ENCODE measurements at places on chromosomes 5 and 9. TPM values are rescaled to one million over a fixed set of nuclear protein-coding genes. Genes with fewer than 3 reads are reported as not detected.

DNA sequence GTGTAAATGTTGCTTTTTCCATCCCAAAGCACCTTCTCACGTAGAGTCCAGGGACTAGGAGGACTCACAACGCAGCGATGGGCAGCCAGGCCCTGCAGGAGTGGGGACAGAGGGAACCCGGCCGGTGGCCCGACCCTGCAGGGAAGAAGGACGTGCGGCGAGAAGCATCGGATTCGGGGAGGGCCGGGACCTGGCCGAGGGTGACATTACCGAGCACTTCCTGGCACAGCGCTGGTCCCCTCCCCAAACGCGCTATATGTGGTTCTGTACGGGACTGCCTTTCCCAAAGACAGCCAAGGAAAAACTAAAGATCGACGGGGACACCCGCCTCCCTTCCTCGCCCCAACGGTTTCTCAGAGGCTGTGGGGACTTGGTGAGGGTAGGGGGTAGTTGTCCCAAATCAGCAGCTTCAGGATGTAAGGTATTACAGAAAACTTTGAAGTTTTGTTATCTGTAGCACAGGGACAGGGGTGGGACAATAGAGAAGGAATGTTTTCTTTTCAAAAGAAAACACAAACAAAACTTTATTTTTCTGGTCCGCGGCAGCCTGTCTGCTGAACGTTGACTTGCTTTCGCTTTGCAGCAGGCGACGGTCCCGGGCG lies 887 bp upstream of the MAP3K1 start:
- DNase-seq = peak; percentile 71

DNA sequence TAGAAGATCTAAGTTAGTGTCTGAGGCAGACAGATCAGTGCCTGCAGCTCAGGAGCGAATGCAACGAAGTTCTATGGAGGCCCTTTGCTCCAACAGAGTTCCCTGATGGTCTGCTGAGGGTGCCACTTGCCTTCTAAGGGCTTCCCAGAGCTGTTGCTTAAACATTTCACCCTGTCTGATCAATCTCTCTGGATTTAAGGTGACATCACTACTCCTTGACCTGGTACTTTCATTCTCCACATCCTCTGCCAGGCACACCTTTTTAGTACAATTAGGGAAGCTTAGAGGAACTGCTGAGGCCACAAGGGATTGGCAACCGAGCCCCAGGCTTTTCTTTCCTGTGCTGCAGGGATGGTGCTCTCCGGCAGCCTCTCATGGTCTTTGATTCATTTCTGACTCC lies 94.2 kb upstream of the IFNK start:
- DNase-seq = no peak

GRCh38 chr9:124040935-124041816 lies 29.6 kb downstream of the LHX2 start:
- DNase-seq = peak; percentile 93

The RAB14 gene
- 12.9 TPM for polyA plus RNA-seq

The GABRA1 gene
- polyA plus RNA-seq = not detected

DNA sequence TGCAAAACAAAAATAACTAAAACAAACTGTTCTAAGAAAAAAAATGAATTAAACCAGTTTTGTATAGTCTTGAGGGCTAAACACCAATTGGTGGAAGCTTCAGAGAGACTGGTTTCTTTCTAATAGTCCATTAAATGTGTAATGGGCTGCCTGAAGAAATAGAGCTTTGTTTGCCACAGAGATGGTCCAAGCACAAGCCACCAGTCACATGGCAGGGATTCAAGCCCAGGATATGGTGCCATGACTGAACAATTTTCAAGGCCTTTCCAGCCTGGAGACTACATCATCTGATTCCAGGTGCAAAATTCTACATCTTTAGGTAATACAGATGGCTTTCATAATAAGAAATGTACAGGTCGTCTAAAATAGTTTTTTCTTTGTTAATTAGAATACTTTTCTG lies 355.3 kb downstream of the NR2F1-AS1 start:
- DNase-seq = no peak

DNA sequence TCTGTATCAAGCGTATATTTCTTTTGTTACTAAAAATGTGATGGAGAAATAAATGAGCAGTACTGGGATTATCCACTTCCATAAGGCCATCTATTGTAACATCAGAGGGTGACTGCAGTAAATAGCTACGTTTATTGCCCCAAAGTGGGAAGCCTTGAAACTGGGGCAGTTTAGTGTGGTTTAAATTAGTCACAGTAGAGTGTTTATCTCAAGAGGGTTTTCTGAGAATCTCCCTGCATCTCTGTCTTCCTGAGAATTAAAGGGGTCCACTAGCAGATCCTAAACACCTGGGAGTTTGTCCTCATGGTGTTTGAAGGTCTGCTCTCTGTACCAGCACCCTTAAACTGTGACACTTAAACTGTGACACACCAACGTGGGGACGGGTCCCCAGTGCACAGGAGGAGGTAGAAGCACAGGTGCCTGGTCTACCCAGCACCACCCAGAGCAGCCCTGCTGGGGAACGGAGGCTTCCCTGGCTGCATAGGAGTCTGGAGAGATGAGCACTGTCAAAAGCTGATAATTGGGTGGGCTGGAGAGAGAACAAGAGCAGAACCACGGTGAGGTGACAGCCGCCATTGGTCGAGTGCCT lies 25.2 kb downstream of the PRRC2B start:
- DNase-seq = no peak

GRCh38 chr5:141236516-141237313 lies 8.5 kb upstream of the PCDHB15 start:
- no peak for DNase-seq

The ZNF367 gene
- 1.5 TPM for polyA plus RNA-seq

- no peak for DNase-seq
Observed at GRCh38 chr5:54440456-54440893, 15.0 kb upstream of the HSPB3 start.

GRCh38 chr5:154220625-154221024 lies 30.1 kb downstream of the GALNT10 start:
- no peak for DNase-seq

DNA sequence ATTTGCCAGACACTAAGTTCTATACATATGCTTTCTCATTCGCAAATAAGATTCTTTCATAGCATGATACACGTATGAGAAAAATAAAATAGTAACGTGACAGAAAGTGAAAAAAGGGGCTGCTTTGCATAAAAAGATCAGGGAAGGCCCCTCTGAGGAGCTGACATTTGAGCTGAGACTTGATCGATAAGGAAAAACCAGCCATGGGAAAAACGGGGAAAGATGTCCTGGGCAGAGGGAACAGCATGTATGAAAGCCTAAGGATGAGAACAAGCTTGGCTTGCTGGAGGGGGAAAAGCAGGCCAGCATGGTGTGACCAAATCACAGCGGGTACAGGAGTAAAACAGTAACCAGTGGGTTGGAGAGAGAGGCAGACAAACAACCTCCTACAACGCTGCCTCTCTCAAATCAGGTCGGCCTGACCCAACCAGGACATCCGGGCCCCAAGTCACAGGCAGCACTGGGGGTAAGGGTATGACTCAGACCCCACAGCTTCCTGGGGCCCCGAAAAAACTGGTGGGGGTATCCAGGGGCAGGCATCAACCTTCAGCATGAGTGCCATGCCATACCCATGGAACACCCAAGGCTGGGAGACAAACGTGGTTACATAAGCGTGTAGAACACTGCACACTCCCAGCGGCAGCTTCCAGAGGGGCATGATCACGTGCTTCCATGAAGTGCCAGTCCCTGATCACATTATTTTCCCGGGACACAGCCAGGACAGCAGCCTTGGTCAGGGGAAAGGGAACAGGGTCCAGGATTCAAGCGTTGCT lies 2.2 kb downstream of the TNIP1 start:
- DNase-seq = no peak

The IRX4 gene
- not detected for polyA plus RNA-seq

- DNase-seq = no peak
Observed at GRCh38 chr5:156356238-156356637, 29.3 kb downstream of the SGCD start.

DNA sequence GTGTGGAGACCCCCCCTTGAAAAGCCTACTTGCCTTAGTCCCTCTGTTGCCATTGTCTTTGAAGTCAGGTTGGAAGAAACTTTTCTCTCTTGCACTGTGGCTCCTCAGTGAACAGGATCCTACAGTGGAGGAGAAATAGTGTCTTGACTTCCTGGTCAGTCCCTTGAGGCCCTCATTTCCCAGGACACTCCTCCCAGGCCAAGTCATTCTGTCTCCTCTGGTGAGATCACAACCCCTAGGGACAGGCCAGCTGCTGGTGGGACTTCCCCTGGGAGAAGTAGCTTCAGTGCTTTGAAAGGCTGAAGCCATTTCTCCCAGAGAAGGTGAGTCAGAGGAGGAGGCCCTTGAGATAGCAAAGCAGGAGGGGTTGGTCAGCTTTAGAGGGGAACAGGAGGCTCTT lies 10.1 kb upstream of the GRIA1 start:
- no peak for DNase-seq

DNA sequence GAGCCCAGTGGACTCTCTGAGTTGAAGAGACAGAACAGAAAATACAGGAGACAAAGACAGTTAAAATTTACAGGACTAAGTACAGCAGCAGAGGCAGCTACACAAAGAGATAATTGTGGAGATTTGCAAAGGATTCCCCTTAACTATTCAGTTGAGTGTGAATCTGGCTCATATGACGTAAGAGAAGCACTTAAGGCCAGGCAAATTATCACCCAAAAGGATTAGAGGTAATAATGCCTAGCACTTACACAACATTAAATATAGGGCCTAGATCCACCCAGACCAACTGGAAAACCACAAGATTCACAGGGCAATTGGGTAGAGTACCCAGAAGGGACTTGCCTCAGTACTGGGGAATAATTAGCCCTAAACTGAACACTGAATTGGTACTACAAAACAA lies 41.3 kb downstream of the ADAMTS6 start:
- no peak for DNase-seq

DNA sequence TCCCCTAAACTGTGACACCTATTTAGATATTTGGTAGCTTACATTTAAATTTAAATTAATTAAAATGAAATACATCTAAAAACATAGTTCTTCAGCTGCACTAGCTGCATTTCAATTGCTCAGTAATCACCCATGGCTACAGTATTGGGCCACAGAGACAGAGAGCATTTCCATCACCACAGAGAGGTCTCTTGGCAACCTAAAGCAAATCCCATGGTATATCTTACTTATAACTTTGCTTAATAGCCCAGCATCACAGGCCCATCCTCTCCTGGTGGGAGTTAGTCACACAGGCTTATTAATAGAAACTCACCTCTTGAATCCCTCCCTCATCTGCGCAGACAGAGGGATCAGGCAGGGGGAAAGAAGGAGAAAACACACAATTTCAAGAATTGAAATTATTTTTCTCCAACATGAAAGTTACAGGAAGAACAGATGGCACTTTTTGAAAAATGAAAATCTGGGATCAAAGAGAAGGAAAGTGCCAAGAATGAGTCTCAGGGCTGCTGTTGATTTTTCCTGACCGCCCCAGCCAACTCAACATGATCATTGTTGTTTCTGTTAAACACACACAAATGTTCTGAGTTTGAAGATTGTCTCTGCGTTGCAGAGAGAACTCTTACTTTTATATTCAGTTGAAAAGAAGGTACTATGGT lies 144.6 kb downstream of the CMYA5 start:
- DNase-seq = no peak

DNA sequence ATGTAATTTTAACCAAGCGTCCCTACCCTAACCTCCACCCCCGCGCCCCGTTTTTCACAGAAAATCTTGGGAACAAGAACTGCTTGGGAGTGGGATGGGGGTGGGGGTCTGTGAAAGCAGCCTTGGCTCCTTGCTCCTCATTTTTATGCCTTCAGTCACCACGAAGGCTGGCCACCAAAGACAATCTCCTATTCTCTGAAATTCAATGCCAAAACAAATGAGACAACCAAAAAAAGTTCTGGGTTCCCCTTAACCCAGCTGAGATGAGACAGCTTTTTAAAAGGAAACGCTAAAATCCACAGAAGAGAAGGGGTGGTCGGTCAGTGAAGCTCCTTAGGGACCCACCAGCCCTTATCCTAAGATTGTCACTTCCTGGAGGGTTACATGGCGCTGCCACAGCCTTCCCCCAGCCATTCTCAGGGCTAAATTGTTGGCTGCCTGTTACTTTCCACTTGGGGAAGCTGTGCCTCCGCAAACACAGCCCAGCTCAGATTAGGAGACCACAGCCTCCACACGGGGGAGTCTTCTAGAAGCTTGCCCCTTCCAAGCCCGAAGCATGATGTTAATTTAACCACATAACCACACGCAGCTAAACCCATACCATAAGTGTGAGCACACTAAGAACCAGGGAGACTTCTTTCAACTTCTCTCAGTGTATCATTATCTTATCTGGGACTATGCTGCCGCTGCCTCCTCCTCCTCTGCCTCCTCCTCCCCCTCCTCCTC lies 136.3 kb downstream of the FOXD1 start:
- no peak for DNase-seq

DNA sequence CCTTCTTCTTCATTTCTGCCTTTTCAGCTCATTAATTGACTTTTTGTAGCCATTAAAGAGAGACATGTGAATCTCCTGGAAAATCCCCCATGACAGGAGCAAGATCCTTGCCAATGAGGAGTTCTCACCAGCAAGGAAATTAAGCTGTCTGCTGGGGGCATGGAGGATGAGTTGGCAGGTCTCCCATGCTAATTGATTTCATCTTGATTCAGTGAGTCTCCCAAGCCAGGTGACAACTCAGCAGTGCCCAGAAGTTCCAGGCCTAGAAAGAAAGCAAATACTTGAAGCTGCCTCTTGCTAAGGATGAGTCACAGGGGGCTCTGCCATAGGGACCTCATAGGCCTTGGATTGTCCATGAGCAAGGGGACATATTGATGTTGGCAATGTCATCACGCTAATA lies 30.0 kb upstream of the ADRA1B start:
- DNase-seq = no peak

The EGR1 gene
- polyA plus RNA-seq = 28.4 TPM

Data from SK-N-SH (cell line).